ENCODE measurements at places on chromosomes 7 and 10. TPM values are rescaled to one million over a fixed set of nuclear protein-coding genes. Genes with fewer than 3 reads are reported as not detected.

Gene DPP6
- total RNA-seq, result not detected

GRCh38 chr10:804787-805619 is 115.5 kb upstream of the DIP2C start:
- DNase-seq, result no peak

GRCh38 chr10:124532106-124532641 is 70.6 kb downstream of the LHPP start:
- no peak for DNase-seq

DNA sequence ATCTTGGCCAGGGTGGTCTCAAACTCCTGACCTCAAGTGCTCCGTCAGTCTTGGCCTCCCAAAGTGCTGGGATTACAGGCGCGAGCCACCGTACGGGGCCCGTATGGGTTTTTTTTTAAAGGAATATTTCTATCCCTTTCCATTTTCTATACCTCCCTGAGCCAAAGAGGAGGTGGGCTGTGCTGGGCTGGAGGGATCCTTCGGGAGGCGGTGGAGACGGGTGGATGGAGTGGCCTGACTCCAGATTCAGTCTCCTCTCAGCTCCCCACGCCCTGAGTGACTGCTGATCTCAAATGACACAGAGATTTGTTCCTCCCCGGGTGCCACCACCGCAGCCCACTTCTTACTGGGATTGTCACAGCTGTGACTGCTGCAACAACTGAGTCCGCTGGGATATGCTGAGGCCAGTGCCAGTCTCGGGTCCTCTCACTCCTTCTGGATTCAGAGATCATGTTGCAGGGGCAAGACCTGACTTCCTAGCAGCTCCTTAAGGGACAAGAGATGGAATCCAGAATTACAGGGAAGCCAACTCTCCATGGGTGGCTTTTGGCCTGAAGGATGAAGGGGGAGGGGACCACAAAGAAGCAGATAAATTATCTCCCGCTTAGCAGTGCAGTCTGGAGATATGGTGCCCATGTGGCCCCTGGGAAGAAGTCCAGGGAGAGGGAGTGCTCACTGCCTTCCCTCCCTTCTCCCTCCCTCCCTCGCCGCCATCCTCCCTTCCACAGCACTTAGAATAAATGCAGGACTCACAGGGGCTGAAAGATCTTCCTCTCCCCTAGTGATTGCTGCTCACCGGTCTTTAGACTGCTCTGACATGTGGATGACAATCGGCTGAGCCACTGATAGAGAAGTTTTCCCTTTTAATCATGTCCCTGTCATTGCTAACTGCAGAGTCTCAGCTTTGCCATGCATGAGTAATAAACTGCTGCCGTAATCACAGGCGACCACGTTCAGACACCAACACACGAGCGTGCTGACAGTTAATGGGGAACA is 14.3 kb downstream of the GALNT17 start:
- DNase-seq, result no peak

DNA sequence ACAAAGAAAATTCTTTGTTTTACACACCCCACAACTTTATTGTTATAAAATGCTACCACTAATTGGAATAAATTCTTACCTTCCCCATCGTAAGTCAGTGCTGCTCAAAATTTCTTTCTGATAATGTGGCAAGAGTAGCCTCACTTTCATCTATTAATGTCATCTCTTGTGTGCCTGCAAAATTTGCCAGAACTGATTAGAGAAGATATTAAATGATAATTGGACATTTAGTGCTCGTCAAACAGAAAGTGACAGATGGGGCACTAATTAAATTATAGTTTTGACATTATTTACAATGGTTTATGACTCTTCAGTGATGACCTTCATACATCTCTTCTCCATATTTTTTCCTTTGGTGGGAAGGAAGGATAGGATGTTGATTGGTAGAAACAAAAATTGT is 690.9 kb downstream of the NXPH1 start:
- no peak for DNase-seq

- DNase-seq, result no peak
Measured at GRCh38 chr7:99123571-99124033, 20.3 kb downstream of the SMURF1 start.
